ENCODE measurements at places on chromosomes 3 and 15.

GRCh38 chr15:76235186-76235826 lies 76.0 kb downstream of the ETFA start:
- DNase-seq = no peak

DNA sequence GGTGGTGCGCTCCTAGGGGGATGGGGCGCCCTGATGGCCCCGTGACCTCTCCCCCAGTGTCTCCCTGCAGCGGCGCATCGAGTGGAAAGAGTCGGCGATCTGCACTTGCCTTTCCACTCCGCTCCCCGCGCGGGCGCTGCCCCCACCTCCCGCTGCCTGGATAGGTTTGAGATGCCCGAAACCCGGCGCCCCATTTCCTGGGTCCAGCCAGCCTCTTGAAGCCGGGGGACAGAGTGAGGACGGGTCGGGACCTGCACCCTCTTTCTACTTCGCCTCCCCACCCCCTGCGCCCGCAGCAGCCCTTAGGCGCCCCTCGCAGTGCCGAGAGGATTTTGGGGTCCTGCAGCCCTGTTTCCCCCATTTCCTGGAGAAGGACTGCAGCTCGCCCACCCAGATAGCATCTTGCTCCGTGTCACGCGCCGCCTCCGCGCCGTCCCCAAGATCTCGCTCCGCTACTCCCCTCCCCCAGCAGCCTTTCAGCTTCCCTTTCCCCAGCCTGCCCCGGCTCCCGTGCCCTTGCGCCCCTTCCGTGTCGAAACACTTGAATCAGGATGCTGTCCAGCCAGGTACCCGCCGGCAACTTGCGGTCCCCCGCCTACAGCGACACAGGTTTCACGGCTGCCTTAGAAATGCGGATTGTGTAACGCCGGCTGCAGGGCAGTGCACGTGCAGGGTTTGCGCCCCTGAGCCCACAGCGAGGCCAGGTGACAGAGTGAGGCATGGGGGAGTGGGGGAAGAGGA lies 519 bp downstream of the ABHD6 start:
- no peak for DNase-seq

GRCh38 chr3:113354307-113354706 lies 87.0 kb downstream of the CFAP44 start:
- no peak for DNase-seq

DNA sequence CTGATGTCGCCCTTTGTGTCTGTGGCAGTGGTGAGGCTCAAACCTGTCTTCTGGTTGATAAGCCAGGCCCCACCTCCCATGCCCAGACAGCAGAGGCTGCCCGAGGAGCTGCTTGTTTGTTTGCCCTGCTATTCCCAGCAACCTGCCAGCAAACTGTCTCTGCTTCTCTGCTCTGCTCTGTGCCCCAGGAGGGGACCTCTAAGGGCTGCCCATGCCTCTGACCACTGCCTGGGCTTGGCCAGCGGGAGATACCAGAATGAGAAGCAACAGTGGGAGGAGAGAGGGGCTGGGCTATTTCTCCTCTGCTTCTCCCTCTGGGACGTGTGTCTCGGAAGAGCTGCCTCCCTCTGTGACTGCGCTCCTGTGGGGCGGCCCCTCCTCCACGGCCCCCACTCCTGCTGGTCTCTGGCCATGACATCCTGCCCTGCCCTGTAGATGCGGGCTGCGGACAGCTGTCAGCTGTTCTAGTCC lies 213.1 kb downstream of the RPLP1 start:
- DNase-seq = no peak

- no peak for DNase-seq
Measured at GRCh38 chr15:67304778-67305177, 50.2 kb downstream of the IQCH start.

DNA sequence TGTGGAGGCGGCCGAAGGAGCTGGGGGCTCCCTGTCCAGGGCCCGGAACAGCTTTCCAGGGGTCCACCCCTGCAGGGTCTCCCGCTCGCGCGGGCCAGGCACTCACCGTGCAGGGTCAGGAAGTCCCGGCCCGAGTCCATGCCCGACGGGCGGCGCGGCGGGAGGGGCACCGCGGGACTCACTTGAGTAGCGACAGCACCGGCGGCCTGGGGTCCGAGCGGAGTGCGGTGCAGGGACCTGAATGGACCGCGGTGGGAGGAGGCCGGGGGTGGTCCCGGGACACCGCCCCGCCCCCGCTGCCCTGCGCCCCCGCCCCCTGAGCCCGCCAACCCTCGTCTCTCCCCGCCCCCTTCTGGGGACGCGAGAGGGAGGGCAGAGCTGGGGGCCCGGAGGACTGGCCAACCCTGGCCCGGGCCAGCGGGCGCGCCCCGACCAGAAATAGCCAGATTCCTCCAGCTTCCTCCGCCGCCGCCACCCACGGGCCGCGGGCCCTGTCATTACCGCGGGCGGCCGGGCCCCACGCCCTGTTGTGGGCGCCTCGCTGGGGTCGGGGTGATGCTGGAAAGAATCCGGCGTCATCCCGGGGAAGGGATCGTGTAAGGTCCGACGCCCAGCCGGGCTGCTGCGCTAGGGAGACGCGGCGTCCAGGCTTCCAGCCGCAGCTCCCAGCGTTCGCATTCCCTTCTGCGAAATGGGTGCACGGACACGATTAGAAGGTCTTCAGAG lies at the start of gene PLCD1:
PLCD1 (minus strand) TSS at position 243 of the 726 bp plus-strand sequence; CDS start at position 140, 103 bp downstream.
- no peak for DNase-seq

- DNase-seq = no peak
Measured at GRCh38 chr3:31485196-31485595, 47.5 kb upstream of the STT3B start.

GRCh38 chr15:89129123-89129815 lies 41.0 kb downstream of the ABHD2 start:
- DNase-seq = no peak

DNA sequence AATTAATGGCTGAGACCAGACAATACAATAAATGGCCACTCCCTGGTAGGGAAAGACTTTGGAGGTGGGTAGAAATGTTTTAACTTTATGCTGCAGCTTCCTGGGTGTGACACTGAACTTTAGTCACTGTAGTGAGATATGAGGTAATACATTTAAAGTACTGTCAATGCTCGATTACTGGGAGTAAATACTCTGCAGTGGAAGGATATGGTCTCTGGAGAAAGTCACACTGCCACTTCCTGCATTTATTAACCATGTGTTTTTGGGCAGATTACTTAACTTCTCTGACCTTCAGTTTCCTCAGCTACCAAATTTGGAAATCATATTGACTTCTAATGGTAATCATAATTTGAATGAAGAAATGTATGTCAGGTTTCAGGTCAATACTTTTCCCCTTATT lies 317.1 kb upstream of the TGFBR2 start:
- DNase-seq = no peak

- DNase-seq = no peak
Measured at GRCh38 chr3:43176666-43177065, 70.8 kb upstream of the POMGNT2 start.

Measured in cortex of kidney (tissue), 1 donor.